ENCODE measurements at places on chromosomes 5 and 9.

DNA sequence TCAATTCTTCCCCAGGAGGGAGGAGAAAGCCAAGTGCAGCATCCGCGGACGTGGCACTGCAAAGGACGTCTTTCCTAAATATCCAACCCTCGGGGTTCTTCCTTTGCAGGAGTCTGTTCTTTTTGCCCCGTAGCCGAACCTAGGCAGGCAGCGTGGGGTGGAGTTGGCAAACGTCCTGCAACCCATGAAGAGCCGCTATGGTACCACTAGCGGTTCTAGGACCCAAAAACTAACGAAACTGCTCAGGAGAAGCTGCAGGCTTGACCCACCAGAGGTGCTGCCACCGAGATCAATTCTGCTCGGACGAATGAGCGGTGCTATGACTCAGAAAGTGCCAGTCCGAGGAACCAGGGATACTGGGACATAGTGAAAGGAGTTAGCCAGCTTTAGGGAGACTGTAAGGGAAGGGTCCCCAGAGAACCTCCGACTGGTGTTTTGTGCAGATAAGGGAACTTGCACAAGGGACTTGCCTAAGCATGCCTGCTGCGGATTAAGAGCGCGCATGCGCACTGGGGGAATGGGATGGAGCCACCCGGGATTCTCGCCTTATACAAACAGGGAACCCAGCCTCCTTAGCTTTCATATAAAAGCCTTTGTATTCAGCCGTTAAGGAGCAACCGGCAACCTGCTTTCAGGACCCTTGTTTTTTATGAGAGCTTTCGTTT, 32.7 kb downstream of the ANXA2R start:
- DNase-seq, result peak; percentile 90

- DNase-seq, result no peak
These were observed 20.2 kb upstream of the NREP start for GRCh38 chr5:111776913-111777781.

DNA sequence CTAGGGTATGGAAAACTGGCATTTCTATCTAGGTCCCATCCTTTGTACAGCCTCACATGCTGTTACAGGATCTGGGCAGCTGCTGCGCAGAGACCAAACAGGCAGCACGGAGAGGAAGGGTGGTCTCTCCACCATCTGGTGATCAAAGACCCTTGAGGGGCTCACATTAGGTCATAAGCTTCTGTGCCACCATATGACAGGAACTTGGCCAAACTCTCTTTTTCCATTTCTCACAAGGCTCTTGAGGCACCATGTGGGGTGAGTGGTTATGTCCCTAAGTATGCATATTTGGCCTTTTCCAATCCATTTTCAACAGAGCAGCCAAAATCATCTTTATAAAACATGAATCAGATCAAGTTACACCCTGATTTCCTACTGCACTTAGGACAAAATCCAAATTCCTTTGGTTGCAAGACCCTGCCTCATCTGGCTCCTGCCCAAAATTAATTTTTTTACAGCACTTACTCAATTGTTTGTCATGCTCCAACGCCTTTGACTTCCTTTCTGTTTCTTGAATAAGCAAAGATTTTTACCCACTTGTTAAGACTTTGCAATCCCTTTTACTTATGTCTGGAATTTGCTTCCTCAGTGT, 730.0 kb downstream of the MAT2B start:
- no peak for DNase-seq

GRCh38 chr9:125483697-125484096, 222.1 kb downstream of the GAPVD1 start:
- DNase-seq, result no peak

GRCh38 chr5:10801931-10802666, 41.1 kb upstream of the DAP start:
- no peak for DNase-seq

DNA sequence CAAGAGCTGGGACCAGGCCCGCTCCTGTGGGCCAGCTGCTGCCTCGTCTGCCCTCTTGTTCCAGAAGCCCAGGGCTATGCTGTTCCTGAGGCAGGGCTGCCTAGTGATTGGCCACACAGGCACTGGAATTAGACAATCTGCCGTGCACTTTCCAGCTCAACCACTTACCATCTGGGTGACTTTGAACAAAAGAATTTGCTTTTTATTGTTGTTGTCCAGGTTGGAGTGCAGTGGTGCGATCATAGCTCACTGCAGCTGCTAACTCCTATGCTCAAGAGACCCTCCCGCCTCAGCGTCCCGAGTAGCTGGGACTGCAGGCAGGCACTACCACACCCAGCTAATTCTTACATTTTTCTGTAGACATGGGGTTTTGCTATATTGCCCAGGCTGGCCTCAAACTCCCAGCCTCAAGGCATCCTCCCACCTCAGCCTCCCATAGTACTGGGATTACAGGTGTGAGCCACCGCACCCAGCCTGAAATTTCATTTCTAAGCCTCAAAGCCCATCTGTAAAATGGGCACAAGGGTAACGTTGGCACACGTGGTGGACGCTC, 1.2 kb upstream of the NEK6 start:
- DNase-seq, result peak; percentile 75

DNA sequence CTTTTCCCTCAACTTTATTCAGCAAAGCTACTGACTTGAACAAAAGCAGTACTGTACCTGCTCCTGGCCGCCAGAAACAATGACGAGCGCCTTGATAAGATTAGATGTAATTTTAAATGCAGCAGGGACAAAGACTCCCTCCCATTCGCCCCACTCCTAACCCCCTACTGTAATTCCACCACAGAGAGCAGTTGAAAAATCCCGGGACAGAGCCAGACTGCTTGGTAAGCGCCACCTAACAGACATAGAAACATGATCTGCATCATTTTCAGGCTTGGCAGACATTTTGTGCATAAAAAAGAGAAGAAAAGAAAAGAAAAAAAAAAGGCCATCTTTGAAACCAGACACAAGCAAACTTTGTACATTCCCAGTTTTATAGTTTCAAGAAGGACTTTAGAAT, 81.9 kb downstream of the ISL1 start:
- DNase-seq, result no peak

Data from NCI-H774 (cell line).